Esophagus squamous epithelium (tissue), 5 donors: ENCODE measurements at places on chromosomes 5 and 9. TPM values are rescaled to one million over a fixed set of nuclear protein-coding genes. Genes with fewer than 3 reads are reported as not detected.

Gene C5orf63
- 5.1 TPM for total RNA-seq

Gene FPGS
- 49.6 TPM for total RNA-seq

DNA sequence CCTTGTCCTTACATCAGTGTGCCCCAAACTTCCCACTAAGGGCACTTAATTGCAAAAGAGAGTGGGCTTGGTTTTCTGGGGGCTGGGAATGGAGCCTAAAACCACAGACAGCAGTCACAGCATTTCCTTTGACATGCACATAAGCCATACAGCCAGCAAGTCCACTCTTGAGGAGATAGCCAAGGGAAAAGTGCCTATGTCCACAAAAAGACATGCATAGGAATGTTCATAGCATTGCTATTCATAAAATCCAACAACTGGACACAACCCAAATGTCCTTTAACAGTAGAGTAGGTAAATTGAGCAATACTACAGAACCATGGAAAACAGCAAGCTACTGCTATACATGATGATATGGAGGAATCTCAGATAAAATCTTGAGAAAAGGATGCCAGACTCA, 11.7 kb upstream of the FAT2 start:
- peaks cover 4% of the 10 kb centered on the region for H3K4me1 ChIP-seq
- H3K4me3 ChIP-seq, result no peak overlapping the region
- H3K27me3 ChIP-seq, result no peaks in the 10 kb centered on the region
- no peak for DNase-seq
- no peaks in the 10 kb centered on the region for H3K36me3 ChIP-seq

GRCh38 chr9:93951655-93952118, 3.5 kb downstream of the BARX1 start:
- no peak overlapping the region for H3K27ac ChIP-seq
- H3K4me3 ChIP-seq, result peak overlapping the region; percentile 68
- DNase-seq, result no peak
- peaks cover 40% of the 10 kb centered on the region for H3K27me3 ChIP-seq
- H3K36me3 ChIP-seq, result no peaks in the 10 kb centered on the region

DNA sequence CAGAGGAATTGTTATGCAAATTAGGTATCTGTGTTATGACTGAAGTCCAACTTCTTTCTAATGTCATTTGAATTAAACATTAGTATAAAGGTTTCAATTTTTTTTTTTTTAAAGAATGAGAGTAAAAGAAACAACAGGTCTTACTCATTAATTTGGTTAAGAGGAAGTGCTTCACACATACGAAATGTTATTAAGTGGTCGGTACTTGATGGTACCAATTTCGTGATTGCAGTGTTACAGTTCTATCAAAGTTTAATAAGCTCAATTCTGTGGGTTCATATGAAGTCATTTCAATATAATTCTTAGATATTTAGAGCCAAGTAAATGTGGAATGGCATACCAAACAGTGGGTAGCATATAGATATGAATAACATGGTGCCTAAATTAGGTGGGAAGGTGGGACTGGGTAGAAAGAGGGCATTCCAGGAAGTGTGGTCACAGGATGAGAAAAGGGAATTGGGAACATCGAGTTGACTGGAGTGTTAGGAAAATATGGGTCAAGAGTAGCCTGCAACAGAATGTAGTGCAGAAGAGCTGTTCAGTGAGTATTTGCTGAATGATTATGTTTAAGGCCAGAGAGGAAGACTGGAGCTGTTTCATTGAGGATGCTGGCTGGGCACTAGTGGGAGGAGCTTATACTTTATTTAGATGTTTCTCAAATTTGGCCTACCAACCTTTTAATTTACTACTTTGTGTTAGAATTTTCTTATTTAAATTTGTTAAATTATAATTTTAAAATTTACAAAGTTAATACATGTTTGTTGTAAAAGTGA, 34.1 kb upstream of the DHFR start:
- H3K27me3 ChIP-seq, result no peaks in the 10 kb centered on the region
- H3K36me3 ChIP-seq, result peaks cover 20% of the 10 kb centered on the region
- H3K27ac ChIP-seq, result no peak overlapping the region
- no peaks in the 10 kb centered on the region for H3K4me1 ChIP-seq
- no peak for DNase-seq

GRCh38 chr5:81181576-81182316, 51.4 kb upstream of the CKMT2 start:
- H3K27ac ChIP-seq, result no peak overlapping the region
- no peaks in the 10 kb centered on the region for H3K27me3 ChIP-seq
- DNase-seq, result no peak
- H3K4me1 ChIP-seq, result no peaks in the 10 kb centered on the region
- no peaks in the 10 kb centered on the region for H3K36me3 ChIP-seq

GRCh38 chr9:122091682-122092592, 1.2 kb downstream of the TTLL11 start:
- peaks cover 4% of the 10 kb centered on the region for H3K36me3 ChIP-seq
- DNase-seq, result no peak
- peak overlapping the region; percentile 88 for H3K27ac ChIP-seq
- peak overlapping the region; percentile 88 for H3K4me3 ChIP-seq
- H3K4me1 ChIP-seq, result peaks cover 19% of the 10 kb centered on the region
- no peaks in the 10 kb centered on the region for H3K27me3 ChIP-seq
